ENCODE measurements at places on chromosomes 2 and 18.

DNA sequence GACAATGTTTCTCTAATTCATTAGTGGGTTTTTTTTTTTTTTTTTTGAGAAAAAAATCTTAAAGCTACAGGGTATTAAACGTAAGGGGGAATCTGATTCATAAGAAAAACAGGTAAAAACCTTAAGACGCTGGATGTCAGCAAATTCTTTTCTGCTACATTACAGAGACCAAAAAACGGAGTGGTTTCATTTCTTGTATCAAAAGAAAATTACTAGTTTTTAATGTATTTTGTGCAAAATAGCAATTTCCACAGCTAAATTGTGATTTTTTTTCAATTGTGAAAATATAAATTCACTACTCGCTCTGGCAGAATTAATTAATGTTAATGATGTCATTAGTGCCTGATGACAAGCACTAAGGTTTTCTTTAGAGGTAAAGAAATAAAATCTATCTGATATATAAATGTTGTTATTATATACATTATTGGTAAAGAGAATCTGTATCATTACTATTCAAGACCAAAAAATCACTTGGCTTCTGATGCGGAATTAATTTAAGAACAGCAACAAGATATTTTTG is 9.9 kb downstream of the OTX1 start:
- no peak for DNase-seq

DNA sequence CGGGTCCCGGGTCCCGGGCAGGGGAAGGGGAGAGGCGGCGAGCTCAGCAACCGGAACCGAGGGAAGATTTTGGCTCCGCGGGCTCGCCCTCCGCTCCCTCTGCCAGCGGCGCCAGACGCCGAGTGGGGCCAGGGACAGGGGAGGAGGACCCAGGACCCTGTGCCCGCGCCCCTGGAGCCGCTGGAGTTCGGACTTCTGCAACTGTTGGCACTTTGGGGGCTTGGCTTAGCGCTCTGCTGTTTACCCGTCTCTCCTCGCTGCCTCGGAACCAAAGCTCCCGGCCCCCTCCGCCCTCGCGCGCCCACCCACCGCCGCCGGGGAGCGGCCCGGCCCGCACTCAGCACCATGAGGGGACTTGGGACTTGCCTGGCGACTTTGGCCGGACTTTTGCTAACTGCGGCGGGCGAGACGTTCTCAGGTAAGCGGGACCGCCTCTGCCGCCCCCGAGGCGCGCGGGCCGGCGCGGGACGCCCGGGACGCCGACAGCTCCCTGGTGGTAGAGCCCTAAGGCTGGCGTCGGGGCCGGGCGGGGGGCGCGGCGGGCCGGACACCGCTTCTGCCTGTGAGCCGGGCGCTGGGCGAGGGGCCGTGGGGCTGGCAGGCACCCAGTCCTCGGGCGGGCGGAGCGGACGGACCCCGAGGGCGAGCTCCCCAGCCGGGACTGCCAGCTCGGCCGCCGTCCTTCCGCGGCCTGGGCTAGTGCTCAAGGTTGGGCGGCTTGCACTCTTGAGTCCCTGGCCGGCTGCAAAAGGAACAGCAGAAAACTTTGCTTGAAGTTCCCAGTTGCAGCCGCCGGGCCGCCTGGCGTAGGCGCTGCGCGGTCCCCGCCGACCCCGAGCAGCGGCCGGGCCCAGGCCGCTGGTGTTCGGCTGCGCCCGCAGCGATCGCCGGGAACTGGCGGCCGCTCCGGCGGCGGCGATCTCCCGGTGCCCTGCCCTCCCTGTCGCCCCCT is 634 bp downstream of the PTPRM start:
- DNase-seq: peak; percentile 57

- DNase-seq: no peak
These were observed 158.5 kb downstream of the TPO start for GRCh38 chr2:1571477-1572417.

DNA sequence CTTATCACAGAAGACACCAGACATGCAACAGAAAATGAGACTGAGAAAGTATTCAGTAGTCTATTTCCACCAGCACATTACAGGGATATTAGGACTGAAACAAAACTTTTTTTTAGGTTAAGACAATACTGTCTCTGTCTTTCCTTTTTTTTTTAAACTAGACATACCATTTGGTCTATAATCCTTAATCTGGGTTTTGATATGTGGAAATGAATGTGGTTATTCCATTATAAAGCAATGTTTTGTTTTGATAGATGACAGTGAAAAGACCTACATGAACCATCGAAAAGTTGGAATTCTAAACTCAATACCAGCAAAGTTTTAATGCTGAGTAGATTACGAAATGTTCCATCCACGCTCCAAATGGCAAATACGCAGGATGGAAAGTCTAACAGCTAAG is 123.4 kb downstream of the TCF4 start:
- DNase-seq: no peak

DNA sequence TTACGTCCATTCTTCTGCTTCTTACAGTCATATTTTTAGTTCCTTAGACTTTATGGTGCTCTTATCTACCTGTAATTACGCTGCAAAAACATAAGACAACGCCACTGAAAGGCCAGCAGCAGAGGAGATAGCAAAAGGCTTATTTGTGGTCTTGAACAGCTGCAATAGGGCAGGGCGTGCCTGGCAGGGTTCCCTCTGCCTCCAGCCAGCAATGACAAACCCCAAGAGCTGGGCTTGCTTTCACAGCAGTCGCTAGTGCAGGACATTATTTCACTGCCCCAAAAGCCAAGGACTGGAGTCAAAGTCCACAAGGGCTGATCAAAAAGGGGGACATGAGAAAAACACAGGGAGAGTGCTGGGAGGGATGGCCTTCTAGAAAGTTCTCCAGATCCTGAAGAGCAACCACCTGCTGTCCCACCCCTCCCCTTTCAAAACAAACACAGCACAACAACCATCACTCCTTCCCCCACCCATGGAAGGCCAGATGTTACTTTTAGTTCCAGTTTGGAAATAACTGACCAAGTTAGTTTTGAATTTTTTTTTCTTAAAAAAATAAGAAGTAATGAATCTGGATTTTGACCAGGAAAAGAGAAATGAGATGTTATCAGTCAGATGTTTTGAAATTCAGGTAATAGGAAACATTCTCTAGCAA is 127.8 kb downstream of the RBMS1 start:
- peak; percentile 54 for DNase-seq

GRCh38 chr2:156110890-156111289 is 221.6 kb downstream of the NR4A2 start:
- DNase-seq: no peak

GRCh38 chr18:63974991-63975390 is 5.1 kb downstream of the SERPINB8 start:
- DNase-seq: peak; percentile 54

GRCh38 chr18:35683021-35683420 is 101.5 kb downstream of the GALNT1 start:
- peak; percentile 29 for DNase-seq

DNA sequence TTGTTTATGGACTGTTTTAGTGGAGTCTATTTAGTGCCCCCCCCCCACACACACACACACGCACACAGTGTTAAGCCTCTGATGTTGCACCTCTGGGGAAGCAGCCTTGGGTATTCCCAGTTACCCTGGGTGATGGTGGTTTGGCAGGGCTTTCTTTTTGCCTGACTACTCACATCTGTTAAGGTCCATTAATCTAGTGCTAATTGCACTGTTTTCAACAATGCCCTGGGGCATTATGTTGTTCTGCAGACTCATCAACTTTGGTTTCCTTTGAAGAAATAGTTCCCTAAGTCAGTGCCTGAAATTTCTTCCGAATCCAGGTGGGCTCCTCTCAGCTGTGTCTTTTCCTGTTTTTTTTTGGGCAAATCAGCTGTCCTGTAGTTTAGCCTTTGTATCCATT is 34.7 kb downstream of the SPOPL start:
- peak; percentile 66 for DNase-seq

DNA sequence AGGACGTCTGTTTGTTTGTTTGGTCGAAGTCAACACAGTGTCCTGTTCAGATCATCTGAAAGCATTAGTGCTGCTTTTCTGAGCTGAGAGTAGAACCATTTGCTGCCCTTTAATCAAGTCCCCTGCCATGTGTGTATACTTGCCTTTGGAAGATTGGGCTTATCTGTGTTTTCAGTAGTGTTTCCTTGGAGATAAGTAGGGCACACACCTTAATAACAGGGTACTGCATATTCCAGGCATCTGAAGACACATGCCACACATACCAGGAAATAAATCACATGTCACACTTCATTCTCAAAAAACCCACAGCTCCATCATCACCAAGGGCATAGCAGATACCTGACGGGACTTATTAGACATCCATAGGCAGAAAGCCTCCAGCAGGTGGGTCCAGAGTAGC is 157.4 kb downstream of the SOX11 start:
- no peak for DNase-seq

- DNase-seq: peak; percentile 53
These were observed at the start of gene SH3BP4 for GRCh38 chr2:234951664-234952269. TSS of gene SH3BP4 (plus strand) at chr2:234952017. CDS start at chr2:235035003, 82,986 bp downstream.

DNA sequence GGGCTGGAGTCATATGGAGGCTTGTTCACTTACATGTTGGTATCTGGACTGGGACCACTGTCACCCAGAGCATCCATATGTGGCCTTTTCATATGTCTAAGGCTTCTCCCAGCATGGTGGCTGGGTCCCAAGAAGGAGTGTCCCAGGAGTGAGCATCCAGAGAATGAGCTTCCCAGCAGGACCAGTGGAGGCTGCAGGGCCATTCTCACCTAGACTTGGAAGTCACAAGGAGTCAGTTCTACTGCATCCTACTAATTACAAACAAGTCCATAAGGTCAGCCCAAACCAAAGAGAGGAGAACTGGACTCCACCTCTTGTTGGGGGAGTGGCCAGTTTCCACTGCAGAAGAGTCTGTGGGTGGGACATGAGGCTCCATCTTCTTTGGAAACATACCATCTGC is 5.1 kb upstream of the TEX51 start:
- DNase-seq: no peak

DNA sequence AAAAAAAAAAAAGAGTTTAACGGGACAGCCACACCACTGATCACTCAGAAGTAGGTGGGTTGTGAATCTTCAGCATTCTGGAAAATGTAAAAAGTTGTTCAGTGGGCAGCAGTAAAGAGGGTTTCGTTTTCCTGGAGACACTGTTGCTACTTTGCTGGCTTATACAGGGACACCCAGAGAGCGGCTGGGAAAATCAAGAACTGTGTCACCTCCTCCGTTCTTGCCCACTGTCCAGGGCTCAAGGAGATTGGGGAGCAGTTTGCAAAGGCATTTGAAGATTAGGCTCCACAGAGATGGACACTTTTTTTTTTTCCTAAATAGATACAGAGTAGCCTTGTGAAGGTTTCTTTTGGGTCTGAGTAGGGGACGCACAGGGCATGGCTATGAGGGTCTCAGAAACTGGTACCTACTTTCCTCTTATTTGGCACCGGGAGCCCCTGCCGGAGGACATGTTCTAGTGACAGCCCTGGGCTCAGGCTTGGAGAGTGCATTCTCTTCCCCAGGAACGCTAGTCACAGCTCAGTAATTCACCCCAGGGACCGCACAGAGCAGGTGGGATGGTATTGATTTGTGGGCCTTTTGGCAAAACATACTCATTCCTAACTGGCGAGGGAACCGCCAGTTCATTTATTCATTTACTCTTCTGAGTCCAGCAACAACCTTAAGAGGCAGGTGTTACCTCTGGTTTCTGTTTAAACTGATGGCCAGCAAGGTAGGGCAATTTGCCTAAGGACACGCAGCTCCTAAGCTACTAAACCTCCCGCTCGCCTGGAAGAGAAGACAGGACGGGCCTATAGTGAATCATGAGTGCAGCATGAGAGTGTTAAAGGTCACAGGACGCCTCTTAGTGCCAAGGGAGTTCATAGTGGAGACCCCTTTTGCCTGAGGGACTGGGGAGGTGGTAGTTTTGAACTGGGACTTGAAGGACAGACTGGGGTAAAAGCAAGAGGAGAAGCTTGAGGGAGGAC is 53.1 kb downstream of the HPCAL1 start:
- DNase-seq: no peak

Measured in fibroblast of mammary gland (primary cell).